ENCODE measurements at places on chromosomes 16 and 17.

- no peak for DNase-seq
Observed at GRCh38 chr17:50162466-50163254, 3.1 kb upstream of the SGCA start.

DNA sequence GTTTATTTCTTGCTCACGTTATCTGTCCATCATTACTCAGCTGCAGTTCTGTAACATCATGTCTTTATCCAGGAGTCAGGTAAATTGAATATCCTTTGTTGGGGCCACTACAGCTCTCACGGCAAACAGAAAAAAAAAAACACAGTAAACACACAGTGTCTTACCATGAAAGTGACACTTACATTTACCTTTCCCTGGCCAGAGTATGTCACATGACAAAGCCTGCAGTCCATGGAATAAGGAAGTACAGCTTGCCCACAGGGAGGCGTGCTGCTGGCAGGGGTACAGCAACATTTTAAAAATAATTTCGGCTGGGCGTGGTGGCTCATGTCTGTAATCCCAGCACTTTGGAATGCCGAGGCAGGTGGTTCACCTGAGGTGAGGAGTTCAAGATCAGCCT lies 85.7 kb upstream of the HS3ST4 start:
- DNase-seq: no peak

- no peak for DNase-seq
Observed at GRCh38 chr17:82821554-82821953, 18.3 kb downstream of the ZNF750 start.

- DNase-seq: no peak
Observed at GRCh38 chr17:34358631-34359030, 2.4 kb downstream of the CCL13 start.

DNA sequence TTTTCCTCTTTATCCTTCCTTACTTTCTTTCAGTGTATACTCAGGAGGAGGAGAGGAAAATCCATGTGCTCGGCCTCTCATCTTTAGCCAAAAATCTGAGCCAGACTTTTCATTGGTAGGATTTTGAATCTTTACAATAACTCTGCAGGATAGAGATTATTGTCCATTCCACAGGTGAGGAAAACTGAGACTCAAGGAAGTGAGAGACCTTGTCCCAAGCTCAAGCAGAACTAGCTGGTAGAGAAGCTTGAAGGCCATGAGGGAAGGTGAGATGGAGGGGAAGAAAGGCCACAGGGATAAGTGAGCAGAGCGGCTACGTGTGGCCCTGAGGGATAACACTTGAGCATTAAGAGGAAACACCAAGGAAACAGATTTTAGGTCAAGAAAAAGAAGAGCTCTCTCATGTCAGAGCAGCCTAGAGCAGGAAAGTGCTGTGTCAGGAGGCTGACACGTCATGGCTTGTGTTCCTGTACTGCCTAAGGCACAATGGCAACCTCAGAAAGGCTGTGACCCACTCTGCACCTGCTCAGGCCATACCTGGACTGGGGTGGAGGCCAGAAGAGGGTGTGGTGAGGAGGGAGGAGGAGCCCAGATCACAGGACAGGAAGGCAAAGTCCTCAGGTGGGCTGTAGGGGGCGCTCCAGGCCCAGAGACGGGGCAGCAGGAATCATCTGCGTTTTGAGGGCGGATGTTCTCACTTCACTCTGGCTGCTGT lies 11.9 kb downstream of the MT4 start:
- DNase-seq: peak; percentile 68

Data from NCI-H146 (cell line).